ENCODE measurements at places on chromosomes 12 and 14. TPM values are rescaled to one million over a fixed set of nuclear protein-coding genes. Genes with fewer than 3 reads are reported as not detected.

Gene ABCD2
- not detected for total RNA-seq

Gene LUM
- 0.21 TPM for total RNA-seq

Gene CDK2
- total RNA-seq, result 57.6 TPM

Gene CPNE8
- total RNA-seq, result 8.5 TPM

Gene SRGAP1
- 9.0 TPM for total RNA-seq

Gene ANO2
- total RNA-seq, result not detected

Gene FBRSL1
- 98.4 TPM for total RNA-seq

Gene CCDC196
- not detected for total RNA-seq

Gene APEX1
- total RNA-seq, result 259 TPM

Gene NEUROD4
- total RNA-seq, result not detected

Gene SPRYD4
- 1.8 TPM for total RNA-seq

Gene SYCP3
- total RNA-seq, result not detected

Gene DNAI7
- total RNA-seq, result 0.16 TPM

Gene GZMB
- total RNA-seq, result not detected

Gene CLEC1A
- not detected for total RNA-seq

Gene EXOC3L4
- 1.0 TPM for total RNA-seq

Gene CCDC38
- not detected for total RNA-seq

Gene NEMP1
- total RNA-seq, result 15.6 TPM

Gene WNT1
- total RNA-seq, result not detected

Gene ZBTB42
- total RNA-seq, result 3.5 TPM

Gene OTOGL
- not detected for total RNA-seq

Gene TPH2
- total RNA-seq, result not detected

Gene CYP27B1
- 0.86 TPM for total RNA-seq

Gene MMP17
- 5.3 TPM for total RNA-seq

Gene CCDC198
- total RNA-seq, result 3.0 TPM

Gene TMEM52B
- total RNA-seq, result not detected

All from A549 treated with ZK216348 at 1 μM for 4 hours (cell line).